ENCODE measurements at places on chromosomes 11 and 22. TPM values are rescaled to one million over a fixed set of nuclear protein-coding genes. Genes with fewer than 3 reads are reported as not detected.

C22orf31 gene
- 0.62 TPM for total RNA-seq

GRCh38 chr11:90453525-90453924 is 230.7 kb upstream of the CHORDC1 start:
- no peak for DNase-seq

SULT4A1 gene
- total RNA-seq = 0.92 TPM

INPP5J gene
- 3.5 TPM for total RNA-seq

GRCh38 chr11:422249-422656 is 7.5 kb upstream of the SIGIRR start:
- DNase-seq = no peak

DNA sequence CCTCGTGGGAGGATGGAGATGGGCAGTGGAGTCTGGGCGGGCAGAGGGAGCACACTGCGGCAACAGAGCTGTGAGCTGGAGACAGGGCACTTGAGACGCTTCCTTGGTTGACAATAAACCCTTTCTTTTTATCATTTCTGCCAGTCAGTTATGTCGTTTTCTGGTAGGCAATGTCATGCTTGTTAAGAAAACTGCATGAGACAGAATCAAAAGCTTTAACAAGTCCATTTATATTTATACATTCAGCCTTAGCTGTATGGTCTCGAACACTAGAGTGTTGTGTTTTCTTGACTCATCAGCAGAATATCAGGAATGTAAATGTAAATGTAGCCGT is 31.9 kb downstream of the PPFIA1 start:
- DNase-seq = no peak

- DNase-seq = no peak
Observed at GRCh38 chr22:30647536-30647935, 12.0 kb downstream of the SLC35E4 start.

- no peak for DNase-seq
Observed at GRCh38 chr22:33470456-33470855, 412.3 kb upstream of the SYN3 start.

DNA sequence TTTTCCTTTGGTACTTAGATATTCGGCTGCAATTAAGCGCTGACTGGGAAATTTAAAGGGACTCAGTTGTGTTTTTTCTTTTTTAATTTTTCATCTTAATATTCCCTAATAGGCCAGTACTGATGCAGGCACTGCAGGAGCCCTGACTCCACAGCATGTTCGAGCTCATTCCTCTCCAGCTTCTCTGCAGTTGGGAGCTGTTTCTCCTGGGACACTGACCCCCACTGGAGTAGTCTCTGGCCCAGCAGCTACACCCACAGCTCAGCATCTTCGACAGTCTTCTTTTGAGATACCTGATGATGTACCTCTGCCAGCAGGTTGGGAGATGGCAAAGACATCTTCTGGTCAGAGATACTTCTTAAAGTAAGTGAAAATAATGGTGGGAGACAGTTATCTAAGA is 3.8 kb downstream of the YAP1 start:
- no peak for DNase-seq

DNA sequence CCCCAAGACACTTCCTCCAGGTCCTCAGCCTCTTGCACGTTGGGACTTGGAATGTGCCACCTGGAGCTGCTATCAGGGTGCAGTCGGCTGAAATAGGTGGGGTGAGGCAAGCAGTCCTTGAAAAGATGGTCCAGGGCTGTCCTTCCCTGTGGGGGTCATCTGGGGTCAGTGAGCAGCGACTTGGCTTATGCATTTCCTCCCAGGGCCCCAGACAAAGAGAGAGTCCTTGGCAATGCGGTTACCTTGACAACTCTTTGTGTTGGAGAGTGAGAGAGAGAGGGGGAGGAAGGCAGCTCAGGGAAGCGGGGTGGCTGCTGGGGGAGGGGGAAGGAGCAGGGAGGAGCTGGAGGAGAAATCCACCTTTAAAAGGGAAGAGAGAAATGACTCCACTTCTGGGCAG is 93.8 kb downstream of the MIAT start:
- DNase-seq = peak; percentile 20

DNA sequence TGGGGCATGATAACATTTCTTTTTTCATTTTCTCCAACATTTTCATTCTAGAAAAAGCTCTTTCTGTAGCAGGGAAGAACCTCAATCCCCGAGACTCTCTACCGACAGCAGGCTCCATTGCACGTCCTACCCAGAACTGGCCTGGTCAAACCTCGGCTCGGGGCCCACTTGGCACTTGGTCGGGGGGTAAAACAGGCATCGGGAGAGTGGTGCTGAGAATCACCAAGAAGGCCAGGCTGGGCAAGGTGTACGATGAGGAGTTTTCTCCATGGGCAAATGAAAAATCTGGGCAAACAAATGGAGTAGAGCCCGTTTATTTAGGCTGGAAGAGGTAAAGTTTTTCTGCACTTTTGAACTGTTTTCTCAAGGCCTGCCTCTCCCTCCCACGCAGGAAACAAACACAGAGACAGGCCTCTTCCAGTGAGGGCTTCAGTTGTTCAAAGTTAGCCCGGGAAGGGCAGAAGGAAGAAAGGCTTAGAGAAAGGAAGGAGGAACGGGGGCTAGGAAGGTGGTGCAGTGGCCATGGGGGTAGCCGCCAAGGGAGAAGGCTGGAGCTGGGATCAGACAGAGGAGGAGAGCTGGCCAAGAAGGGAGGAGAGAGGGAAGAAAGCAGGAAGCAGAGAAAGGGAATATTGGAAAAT is 87.6 kb downstream of the ETS1 start:
- no peak for DNase-seq

DNA sequence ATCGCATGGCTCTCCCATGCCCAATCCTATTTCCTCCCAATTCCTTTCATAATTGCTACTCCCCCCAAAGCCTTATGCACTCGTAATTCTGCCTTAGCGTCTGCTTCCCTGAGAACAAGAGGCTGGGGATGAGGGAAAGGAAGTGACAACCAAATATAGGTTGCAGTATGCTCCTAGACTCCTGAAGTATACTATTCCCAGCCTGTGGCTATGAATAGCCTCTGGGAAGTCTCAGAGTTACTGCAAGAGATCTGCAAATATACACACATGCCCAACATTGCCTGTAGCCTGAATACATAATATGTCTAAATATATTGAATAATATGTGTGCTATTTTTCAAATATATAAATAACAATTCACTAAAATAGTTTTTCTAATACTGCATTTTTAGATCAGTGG is 96.1 kb upstream of the CD44 start:
- DNase-seq = peak; percentile 52

OR2AG2 gene
- total RNA-seq = not detected

- DNase-seq = peak; percentile 63
Observed at GRCh38 chr11:14644226-14645014, 816 bp downstream of the PDE3B start.

DNA sequence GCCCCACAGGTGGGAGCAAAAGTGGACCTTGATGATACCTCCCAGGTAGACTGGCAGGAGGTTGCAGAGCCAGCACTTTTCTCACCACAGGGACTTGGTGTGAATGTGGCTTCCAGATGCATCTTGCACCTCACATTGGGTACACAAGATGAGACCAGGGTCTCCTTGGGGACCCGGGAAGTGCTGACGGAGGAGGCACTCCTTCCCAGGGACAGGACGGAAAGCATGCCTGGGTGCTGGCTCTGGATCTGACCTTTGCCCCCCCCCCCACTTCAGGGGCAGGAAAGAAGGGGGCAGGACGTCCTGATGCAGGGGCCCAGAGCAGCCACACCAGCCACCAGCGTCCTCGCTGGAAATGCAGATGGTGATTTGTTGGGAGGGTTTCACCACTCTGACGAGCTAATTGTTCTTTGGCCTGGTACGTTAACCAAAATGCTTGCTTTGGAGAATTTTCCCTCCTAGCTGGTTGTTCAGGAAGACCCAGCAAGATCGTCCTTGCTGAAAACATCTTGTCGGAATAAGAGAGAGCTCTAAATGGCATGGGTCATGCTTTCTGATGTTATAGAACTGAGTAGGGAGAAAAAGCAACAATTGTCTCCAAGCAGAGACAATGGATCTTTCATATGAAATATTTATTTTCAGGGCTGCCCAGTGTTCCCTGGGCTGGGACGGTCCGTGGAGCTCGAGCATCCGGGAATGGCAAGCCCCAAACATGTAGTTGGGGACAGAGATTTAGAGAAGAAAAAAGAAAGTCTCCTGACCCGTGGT is 74.4 kb upstream of the PPARA start:
- no peak for DNase-seq

DNA sequence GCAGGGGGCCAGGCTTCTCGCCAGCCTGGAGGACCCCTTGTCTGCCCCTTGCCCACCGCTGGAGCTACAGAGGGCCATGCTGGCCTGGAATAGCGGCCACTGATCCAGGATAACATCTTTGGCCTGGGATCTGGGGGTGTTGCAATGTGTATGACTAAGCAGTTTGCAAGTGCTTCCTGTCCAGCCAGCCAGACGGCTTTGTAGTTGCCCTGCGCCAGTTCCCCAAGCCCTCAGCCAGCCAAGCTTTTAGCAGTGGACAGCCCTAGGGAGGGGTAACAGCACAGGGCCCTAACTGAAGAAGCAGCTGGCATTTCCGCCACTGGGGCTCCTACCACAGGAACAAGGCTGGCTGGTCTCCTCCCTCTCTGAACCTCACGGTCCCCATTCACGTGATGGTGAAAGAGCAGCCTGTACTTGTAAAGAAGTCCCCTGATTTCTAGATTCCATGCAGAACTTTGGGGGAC is 32.1 kb downstream of the UQCR10 start:
- DNase-seq = no peak

SHISA8 gene
- total RNA-seq = not detected

C11orf16 gene
- not detected for total RNA-seq

DNA sequence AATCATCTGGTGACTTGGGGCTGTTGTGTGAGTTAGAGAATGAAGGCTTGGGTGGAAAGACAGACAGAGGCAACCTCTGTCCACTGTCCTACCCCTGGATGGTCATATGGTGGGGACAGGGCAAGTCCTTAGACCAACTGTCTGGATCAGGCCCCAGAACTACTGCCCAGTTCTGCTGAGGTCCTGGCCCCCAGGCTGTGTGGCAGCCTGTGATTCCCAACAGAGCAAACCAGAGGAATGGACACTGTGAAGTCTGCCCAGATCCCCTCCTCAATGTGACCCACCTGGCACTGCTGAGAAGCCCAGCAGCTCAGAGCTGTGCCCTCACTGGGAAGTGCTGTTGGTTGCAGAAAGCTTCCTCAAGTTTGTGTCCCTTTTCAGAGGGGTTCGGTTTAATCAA is 69.0 kb downstream of the GGTLC2 start:
- DNase-seq = no peak

H19 gene
- 18,800 TPM for total RNA-seq

OR10A2 gene
- not detected for total RNA-seq

GRCh38 chr11:102560555-102561011 is 30.0 kb upstream of the MMP7 start:
- DNase-seq = peak; percentile 33

DNA sequence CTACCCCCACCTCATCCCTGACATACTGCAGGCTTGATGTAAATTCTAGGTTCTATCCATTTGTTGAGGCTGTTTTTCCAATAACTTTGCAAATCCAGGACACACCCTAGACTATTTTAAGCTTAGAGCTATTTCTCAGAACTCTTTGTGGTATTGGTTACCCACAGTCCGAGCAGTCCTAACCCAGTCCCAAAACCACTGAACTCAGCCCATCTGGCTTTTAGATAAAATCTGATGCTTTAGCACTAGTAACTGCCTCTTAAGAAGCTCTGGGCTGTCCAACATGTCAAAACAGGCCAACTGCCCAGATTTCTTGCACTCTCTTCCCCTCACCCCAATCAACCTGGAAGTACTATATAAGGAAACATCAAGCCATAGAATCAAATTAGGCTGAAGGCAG is 344.4 kb upstream of the CADM1 start:
- peak; percentile 39 for DNase-seq

C22orf23 gene
- total RNA-seq = not detected

- DNase-seq = no peak
Observed at GRCh38 chr11:64919627-64920026, 2.6 kb upstream of the ATG2A start.

C11orf97 gene
- total RNA-seq = not detected

DNA sequence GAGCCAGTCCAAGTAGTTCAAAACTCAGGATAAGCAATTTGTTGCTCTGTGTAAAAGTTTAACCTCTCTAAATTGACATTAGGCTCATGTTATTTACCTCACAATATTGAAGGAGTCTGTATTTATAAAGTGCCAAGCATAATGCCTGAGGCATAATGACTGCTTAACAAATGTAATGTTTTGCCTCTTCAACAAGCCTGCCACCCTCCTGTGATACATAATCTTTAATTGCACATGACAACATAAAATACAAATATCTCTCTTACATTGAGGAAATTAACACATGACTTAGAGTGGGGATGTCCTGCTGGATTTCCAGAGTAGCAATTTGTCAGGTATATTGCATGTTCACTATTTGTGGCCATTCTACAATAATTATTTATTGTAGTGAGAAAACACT is 469.2 kb upstream of the ANO5 start:
- DNase-seq = peak; percentile 31

SLC22A6 gene
- not detected for total RNA-seq

GRCh38 chr11:122100756-122101080 is 15.3 kb downstream of the BLID start:
- peak; percentile 85 for DNase-seq

DNA sequence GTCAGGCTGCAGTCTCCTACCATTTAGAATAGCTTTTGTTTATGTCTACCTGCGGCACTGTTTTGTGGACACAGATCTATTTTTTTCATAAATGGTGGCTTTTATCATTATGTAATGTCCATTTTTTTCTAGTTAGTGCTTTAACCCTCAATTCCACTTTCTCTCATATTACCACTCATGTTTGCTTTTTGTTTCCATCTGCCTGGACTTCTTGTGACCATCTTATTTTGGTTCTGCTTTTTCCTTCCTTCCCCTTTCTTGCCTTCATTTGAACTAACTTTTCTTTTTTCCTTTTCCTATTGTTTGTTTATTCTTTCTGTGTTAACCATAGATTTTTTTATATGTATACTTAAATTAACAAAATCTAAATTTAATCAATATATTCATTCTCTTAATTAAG is 98.5 kb upstream of the SLC22A12 start:
- DNase-seq = no peak

DNA sequence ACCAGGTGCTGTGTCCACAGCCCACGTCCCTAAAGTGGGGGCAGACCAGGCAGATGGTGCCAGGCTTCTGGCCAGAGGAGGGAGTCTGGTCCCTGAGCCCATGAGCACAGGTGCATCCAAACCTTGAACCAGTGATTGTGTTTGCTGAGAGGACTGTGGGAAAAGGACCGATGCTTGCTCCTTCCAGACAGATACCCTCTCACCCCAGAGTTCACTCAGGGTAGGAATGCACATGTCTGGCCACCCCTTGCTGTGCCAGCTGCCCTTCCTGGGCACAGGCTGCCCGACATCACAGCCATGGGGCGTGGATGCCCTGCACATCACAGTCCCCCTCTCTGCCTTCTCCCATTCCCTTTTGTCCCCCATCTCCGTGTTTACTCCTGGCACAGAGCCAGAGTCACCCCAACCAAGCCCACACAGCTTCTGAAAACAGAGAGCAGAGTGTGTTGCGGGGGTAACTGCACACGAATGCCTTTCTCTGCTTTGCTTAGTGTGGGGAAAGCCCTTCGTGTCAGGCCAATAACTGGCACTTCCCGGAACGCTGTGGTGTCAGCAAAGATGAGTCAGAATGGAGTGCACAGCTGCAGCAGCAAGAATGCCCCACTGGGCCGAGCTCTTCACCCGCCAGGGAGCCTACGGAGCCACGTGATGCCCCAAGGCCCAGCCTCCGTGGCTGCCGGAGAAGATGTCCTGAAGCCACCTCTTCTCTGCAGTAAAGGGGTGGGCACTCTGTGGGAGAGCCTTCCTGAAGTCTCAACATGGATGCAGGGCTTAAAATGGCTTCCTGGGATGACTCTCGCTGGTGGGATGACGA is 7.6 kb downstream of the CARS1 start:
- DNase-seq = peak; percentile 62

MIAT gene
- total RNA-seq = 1.1 TPM

GRCh38 chr11:105592035-105592434 is 17.8 kb upstream of the GRIA4 start:
- no peak for DNase-seq

BET1L gene
- 14.7 TPM for total RNA-seq
